ENCODE measurements at places on chromosomes 3 and 15.

DNA sequence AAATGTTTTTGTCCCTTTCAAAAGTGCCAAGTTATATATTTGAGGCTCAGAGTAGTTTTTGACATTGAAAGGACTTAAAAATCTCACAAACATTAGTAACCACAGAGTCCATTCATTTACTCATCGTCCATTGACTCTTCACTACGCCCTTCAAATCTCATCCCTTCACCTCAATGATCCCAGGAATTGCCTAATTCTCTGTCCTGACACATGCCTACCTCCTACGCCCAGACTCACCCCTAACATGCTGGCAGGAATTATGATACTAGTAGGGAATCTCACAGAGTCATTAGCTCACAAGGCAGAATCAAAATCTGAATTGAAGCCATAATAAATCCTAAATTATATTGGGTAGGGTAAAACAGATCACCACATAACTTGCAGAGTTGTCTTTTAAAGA is 410.1 kb downstream of the RAP2B start:
- DNase-seq = no peak

GRCh38 chr15:29852201-29852600 is 29.9 kb upstream of the TJP1 start:
- DNase-seq = no peak

- peak; percentile 27 for DNase-seq
Measured at GRCh38 chr3:74273091-74273490, 341.4 kb downstream of the CNTN3 start.

GRCh38 chr3:21621181-21621651 is 129.8 kb downstream of the ZNF385D start:
- no peak for DNase-seq

DNA sequence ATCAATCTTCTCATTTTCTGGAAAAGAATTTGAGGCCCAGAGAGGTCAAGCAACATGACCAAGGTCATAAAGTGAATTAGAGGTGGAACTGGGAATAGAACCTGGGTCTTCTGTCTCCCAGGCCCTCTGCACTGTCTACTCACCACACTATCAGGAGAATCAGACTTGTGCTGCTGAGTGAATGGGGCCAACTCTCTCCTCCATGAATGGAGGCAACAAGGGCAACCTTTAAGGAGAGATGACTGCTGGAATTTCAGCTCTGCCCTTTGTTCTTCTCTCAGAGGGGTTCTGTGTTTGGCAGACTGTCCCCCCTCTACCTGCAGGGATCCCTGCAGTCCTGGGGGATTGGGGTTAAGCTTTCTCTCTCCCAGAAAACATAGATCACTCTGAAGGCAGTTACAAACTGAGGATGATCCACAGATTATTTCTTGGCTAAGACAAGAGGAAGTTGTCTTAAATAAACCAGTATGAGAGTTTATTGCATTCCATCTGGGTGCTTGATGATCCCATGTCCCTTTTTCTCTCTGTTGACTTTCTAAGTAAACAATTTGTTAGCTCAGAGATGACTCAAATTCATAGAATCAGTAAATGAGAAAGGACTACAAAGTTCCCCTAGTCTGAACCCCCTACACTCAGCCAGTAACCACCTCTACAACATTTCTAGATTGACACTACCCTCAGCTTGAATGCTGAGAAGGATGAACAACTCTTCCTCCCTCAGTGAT is 99.0 kb upstream of the LIPC start:
- DNase-seq = peak; percentile 9

- DNase-seq = no peak
Measured at GRCh38 chr3:3714572-3714971, 84.7 kb upstream of the LRRN1 start.

- no peak for DNase-seq
Measured at GRCh38 chr3:139957844-139958243, 22.9 kb downstream of the CLSTN2 start.

GRCh38 chr3:34408088-34408487 is 609.7 kb downstream of the PDCD6IP start:
- no peak for DNase-seq

DNA sequence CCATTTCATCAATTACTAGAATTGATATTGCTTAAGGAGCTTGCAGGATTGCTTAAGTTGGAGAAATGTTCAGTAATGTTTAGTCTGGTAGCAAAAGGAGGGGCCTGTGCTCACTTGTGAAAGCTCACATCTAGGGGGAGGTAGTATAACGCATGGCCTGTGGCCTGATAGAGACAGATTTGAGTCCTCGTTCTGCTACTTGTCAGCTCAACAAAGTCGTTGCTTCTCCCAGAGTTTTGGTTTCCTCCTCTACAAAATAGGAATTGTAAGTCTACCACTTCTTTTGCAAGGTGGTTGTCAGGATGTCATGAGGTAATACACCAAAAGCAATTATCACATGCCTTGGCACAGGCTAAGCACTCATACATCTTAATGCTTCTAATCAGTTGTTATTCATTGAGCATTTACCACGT is 1.3 kb downstream of the ST3GAL6 start:
- no peak for DNase-seq

- no peak for DNase-seq
Measured at GRCh38 chr15:31200735-31201151, 99.2 kb upstream of the TRPM1 start.

DNA sequence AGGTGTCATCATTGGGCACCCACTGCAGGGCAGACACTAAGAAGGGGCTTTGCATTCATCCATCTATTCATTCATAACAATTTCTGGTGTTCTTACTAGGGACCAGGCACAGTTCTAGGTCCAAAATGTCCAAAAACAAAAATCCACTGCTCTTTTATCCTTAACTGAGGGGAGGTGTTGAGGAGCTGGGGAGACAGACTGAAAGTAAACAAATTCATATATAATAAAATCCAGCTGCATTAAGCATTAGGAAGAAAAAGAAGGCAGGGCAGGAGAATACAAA is 1.1 kb downstream of the EIF4E3 start:
- DNase-seq = no peak

GRCh38 chr3:180175572-180175971 is 138.8 kb upstream of the PEX5L start:
- DNase-seq = no peak

GRCh38 chr3:10329495-10330015 is 8.6 kb upstream of the SEC13 start:
- no peak for DNase-seq

- DNase-seq = peak; percentile 7
Measured at GRCh38 chr3:140972833-140973232, 31.2 kb downstream of the SLC25A36 start.

DNA sequence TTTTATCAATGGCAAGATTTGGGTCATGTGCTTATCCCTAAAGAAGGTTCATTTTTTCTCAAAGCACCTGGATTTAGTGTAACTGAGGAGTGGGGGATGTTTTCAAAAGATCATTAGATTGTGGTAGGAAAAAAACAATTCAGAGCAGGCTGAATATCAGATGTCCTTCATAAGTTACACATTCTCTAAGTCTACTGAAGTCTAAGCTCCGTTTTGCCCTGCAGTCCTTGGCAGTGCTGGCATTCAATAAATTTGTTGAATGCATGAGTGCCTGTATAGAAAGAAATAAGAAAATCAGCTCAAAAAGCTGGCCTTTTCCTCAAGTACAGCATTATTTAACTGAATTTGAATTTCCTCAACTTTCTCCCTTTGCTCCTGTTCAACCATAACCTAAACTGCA is 819.0 kb upstream of the GRM7 start:
- no peak for DNase-seq

GRCh38 chr3:11118181-11118682 is 36.1 kb upstream of the HRH1 start:
- no peak for DNase-seq

DNA sequence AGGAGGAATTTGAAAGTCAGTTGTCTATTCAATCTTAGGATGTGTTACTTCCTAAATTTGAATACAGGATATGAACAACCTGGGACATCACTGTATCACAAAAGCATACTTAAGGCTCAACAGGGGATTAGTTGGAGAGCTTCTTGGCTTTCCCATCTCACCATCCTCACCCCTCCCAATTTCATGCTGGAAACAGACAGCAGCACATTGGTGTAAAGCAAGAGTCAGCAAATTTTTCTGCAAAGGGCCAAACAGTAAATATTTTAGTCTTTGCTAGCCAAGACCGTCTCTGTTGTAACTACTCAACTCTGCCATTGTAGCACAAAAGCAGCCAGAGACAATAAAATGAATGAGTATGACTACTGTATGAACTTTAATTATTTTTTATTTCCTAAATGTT is 94.9 kb downstream of the ERC2 start:
- DNase-seq = no peak

DNA sequence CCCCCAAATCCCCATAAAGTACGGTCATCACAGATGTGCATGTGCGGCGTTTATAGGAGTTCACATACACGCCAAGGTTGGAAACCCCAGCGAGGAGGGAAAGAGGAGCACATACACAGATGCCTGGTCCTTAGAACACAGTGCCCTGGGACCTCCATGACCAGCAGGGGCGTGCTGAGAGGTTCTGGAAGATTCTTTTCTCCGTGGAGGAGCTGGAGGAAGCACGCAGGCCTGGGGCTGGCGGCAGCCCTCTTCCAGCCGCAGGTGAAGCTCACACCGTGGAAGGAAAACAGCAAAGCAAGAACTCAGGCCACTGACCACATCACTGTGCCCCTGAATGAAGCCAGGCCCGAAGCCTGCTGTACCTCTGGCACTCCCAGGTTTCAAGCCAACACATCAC is 61.0 kb upstream of the SEC61A1 start:
- DNase-seq = no peak

GRCh38 chr15:101664303-101664913 is 12.2 kb upstream of the TM2D3 start:
- DNase-seq = peak; percentile 71

GRCh38 chr3:150073513-150073912 is 102.8 kb upstream of the PFN2 start:
- no peak for DNase-seq

DNA sequence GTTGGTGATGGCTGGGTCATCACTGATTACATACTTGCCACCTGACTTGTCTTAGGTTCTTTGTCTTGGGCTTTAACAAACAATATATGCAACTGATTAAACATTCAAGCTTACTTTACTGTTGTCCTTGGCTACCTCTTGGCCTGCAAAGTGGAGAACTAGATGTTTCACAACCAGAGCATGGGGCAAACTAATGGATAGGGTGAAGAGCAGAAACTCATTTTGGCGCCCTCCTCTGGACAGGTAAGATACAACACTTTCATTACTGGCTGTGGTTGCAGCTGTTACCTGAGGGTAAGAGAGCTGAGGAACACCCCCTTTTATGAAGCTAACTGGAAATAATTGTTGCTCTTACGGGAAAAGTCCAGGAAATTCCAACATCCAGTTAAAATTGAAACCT is 262.1 kb downstream of the NAALADL2 start:
- no peak for DNase-seq

- no peak for DNase-seq
Measured at GRCh38 chr3:25191673-25192072, 236.4 kb upstream of the RARB start.

DNA sequence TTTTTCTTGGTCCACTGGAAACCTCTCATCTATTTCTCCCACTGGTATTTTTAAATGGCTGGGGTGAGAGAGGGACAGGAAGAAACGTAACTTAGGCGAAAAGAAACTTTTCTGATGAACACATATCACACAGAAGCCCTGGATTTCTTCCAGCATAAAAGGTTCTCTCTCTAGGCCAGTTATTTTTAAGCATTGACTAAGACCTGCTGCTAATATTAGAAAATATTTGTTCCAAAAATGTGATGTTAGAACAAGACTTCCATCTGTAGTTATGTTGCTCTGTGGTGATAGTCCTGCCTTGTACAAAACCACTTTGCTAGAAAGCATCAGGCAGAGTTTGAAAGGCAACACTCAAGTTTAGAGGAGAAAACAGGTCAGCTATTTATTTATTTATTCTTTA is 537.7 kb downstream of the MCTP2 start:
- no peak for DNase-seq

DNA sequence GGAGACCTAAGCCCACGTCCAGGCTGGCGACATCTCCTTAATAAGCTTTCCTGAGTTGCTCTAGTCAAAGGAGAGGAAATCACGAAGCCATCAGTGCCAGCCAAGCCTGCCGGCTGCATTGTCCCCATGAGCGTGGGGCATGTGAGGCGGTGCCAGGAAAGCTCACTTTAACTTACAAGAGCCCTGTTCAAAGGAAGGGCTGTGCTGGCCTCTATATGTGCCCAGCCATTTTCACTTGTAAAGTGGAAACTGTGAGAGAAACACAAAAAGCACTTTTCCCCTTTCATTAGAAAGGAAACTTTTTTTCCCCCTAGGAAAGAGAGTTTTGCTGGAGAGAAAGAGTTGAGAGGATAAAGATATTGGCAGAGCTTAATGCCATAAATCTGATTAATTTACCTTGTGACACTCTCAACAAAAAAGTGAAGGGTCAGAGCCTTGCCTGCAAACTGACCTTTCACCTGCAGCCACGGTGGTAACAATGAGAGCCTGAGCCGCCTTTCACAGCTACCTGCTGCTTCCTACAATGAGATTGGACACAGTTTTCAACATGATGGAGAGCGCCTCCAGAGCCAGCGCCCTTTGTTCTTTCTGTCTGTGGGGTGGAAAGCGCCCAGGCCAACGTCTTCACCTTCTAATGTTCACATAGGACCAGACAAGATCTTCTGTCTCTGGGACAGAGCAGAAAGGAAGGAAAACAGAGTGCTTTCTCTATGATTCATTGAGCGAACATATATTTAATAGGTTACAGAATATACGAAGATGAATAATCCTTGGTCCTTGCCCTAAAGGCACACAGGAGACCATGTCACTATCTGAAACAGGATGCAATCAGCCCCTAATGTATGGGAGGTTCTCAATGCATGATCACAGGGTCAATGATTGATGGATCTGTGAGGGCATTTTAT is 233.1 kb upstream of the HES1 start:
- no peak for DNase-seq

DNA sequence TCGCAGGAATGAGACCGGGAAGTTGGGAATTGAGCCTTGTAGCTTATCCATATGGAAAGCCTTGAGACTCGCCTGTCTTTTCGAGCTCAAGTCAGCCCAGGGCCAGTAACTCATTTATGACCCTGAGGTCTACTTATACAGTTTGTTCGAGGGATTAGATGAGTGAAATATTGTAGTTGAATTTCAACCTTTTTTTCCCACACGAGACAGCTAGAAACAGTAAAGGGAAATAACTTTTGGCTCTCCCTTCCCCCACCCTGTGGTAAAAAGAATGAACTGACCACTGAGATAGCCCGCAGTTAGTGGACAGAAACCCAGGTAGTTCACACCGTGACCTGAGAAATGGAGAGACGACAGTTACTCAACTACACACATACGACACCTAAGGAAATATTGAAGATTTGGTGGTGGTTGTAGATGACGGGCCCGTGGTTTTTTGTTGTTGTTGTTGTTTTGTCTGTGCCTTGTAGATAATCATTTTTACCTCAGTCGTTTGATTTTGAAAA is 841 bp downstream of the EIF3J start:
- no peak for DNase-seq

DNA sequence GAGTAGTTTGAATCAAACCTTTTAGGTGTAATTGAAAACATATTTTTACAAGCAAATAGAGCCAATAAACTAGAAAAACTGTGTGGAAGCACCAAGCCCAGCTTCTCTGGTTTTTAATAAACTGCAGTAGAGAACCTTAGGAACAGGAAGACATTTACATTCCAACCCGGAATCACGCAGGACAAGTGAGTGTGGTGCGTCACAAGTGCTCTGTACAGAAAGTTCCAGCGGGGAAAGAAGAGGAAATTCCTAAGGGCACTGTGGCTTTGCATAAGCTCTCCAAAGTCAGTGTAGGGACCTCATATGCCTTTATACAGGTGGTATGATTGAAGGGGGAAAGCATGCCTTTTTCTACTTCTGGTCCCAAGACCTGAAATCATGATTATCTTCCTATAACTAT is 21.6 kb downstream of the COL8A1 start:
- DNase-seq = no peak

- DNase-seq = no peak
Measured at GRCh38 chr15:62997441-62997840, 45.1 kb upstream of the TPM1 start.

GRCh38 chr3:5002174-5002870 is 23.1 kb downstream of the BHLHE40 start:
- DNase-seq = no peak
